ENCODE measurements at places on chromosomes 11 and 22.

DNA sequence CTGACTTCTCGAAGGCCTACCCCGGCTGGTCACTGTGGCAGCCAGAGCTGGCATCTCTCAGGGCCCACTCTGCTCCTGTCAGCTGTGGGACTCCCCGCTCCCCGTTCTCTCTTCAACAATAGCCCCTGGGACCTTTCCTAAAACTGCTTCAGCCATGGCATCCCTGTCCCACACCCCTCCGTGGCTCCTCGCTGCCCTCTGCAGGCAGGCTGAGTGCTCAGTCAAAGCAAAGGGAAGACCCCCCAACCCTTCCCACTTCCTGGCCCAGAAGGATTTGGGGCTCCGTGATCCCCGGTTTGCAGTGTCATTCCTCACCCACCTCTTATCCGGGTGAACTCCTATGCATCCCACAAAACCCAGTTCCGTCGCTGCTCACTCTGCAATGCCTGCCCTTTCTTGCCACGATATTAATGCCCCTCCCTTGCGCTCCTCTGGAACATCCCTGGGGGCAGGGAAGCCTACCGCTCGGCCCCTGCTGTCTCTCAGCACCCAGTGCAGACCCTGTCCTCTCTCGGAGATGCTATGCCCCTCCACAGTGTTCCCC is 1.6 kb upstream of the TH start:
- no peak for DNase-seq

GRCh38 chr11:47572715-47573255 is 6.0 kb downstream of the KBTBD4 start:
- no peak for DNase-seq

DNA sequence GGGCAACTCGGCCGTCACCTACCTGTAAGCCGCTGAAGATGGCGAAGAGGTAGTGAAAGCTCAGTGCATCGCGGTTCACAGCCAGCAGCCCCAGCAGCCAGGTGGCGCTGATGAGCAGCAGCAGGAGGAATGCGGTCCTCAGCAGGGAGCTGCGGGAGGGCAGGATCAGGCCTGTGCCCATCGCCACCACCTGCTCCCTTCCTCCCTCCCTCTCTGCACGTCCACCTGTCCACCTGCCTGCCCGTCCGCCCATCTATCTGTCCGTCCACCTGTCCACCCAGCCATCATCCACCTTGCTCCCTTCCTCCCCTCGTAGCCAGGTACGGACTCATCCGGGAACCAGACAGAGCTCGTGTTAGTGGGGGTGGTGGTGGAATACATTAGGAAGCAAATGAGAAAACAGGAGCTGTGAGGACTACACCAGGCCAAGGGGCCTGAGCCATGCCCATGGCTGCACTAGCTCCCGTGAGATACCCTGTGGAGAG is 32.2 kb downstream of the TRMU start:
- DNase-seq, result peak; percentile 62

GRCh38 chr11:115503083-115503885 is 931 bp downstream of the CADM1 start:
- DNase-seq, result no peak

- no peak for DNase-seq
These were observed 18.1 kb downstream of the DUSP8 start for GRCh38 chr11:1553808-1554594.

DNA sequence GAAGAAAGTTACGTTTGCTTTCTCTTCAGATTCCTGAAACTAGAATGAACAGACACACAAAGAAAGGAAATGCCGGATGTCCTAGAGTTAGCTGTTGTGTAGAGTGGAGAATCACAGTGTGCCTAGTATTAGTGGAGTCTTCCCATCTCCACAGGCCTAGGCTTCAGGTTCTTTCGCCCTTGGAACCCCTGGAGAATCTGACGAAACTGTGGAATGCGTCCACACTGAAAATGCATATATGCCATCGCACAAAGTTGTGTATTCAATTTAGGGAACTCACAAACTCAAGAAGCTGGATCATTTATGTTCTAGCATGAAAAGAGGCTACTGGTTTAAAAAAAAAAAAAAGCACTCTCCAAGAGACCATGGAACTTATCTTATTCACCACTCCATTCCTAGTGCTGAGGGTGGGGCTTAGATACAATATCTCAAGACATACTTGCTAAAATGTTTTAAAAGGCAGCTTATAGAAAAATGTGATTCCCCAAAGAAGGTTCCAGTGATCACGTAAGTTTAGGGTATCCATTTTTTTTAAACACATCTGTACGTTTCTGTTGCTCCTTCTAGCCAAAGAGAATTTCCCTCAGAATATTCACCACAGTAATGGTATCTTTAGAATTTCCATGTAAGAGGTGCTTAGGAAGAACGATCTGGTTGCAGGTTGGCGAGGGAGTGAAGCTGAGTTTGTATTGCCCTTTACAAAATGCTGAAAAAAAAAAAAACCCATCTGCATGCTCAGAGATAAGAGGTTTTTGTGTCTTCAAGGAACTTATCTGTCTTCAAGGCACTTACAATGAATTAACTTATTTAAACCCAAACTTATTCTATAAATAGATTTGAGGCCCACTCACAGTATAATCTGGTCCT is 20.0 kb downstream of the MAML2 start:
- no peak for DNase-seq

DNA sequence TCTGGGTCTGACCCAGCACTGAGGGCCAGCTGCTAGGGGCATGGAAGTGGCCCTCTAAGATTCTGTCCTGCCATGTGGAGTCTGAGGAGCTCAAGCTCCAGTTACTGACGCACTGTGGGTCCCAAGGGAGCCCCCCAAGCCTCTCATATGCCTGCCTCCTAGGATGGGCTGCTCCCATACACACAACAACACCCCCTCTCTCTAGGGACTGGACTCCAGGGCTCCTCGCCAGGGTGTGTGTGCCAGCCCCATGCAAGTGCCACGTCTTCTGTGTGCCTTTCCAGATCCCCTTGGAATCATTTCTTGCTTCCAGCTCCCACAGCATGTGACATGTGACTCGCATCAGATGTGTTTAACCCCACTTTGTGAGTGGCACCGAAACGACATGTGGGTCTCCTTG is 234.5 kb downstream of the CEP164 start:
- no peak for DNase-seq

DNA sequence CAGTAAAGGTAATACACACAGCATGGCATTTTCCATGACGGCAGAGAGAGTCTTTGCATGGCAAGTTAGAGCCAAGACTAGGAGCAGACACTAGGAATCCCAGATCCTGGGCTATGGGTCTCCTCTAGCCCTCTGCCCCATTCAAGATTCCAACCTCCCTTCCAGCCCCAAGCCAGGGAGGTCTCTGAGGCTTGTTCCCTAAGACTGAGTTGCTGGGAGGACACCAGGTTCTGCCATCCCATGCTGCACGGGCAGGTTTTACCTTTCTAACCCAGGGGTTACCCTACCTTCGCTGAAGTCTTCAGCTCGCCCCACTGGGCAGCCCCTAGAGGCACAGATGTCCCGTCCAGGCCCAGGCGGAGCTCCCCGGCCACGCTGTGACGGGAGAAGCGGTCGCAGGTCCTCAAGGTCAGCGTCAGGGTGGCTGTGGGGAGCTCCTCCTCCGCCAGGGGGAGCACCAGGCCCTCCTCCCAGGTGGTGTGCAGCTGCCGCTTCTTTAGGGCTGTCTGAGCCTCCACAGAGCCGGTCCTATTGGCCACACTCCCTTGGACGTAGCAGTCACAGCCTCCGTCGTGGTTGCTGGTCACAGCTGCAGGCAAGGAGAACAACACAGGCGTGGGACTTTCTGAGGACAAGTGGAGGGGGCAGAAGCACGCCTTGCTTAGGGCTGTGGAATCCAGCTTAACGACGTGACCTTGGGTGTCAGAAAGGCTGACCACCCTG is 33.8 kb downstream of the SYT13 start:
- peak; percentile 11 for DNase-seq

DNA sequence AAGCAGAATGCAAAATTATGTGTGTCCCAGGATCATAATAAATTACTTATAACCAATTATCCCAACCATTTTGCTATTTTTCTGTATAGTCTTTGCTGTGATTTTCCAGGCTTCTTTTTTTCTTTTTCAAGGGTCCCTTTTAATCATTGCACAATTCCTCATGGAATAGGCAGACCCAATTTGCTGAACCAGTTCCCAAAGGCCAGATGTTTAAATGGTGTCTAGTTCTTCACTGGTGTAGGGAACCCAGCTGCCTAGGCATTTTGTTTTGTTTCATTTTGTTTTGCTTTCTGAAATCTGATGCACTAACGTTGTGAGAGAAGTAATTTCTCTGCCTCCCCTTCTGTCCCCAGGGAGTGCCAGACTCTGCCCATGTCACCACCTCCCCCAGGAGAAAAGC is 60.4 kb downstream of the CHST1 start:
- no peak for DNase-seq

DNA sequence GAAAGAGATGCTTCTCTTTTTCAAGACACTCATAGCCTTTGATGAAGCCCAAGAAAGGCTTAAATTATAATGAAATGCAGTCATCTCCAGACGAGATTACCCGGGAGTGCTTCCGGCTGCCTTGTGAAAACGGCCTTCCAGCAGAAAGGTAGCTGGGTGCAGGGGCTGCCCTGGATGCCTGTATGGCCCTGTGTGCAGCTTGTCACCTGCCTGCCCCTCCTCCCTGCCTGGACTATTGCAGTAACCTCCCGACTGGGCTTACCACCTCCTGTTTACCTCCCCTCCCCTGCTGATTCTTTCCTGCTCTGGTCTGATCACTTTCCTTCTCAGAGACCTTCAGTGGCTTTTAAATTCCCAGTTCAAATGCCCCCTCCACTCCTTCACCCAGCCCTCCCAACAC is 126.4 kb upstream of the SYT13 start:
- DNase-seq, result no peak

GRCh38 chr11:3089236-3090061 is 32.2 kb upstream of the CARS1 start:
- DNase-seq, result no peak

DNA sequence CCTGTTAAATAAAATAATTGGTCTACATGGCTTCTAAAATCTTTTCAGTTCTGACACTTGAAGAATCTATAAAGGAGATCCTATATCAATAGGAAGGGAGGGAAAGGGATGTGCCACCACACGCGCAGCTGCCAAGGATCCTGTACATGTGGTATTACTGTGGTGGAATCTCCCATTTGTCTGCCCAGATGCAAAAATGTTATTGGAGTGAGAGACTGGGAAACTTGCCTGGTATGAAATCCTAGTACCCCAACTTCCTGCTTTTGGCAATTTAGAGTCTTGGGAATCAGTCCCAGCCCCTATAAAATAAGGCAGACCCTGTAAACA is 81.9 kb upstream of the PICALM start:
- DNase-seq, result no peak

DNA sequence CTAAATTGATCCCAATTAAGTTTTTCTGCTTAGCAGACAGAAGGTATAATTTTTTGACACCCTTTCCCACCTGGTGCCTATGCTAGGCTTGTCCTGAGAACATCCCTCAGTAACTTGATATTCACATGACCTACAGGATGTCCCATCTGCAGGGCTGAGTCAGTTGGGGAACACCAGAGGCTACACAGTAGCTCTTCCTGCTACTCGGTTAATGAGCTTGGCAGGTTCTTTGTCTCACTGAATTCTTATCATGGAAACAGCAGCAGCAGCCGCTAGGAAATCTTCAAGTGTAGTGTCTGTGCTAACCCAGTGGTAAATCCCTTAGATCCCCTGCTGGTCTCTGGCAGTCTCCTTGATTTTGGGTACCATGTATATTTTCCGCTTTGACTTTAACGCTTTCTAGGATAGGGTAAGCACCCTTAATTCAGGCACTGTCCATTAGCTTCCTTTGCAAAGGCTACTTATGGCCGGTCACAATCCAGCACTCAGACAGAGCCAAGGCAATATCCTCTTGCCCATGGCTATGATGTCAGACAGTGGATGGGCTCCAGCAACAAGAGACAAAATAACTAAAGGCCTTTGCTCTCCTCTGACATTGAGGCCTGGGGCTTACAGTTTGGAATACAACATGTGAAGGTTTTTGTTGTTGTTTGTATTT is 8.5 kb downstream of the MRPL16 start:
- DNase-seq, result no peak

DNA sequence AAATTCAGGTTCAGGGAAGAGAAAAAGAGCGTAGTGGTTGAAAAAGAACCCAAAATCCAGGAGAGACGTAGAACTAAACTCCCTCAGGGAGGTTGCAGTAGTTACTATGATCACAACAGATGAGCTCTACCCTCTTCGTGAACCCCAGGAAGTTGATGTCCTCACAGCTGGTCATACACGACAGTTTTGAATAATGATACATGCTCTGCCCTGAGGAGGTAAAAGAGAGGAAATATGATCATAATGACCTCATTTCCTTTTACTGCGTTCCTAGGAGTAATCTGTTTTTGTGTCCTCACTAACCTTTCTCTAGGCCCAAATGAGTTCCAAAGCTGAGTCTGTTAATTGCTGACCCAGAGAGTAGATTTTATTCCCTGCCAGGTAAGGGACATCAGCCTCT is 1.3 kb downstream of the PATE2 start:
- DNase-seq, result no peak

DNA sequence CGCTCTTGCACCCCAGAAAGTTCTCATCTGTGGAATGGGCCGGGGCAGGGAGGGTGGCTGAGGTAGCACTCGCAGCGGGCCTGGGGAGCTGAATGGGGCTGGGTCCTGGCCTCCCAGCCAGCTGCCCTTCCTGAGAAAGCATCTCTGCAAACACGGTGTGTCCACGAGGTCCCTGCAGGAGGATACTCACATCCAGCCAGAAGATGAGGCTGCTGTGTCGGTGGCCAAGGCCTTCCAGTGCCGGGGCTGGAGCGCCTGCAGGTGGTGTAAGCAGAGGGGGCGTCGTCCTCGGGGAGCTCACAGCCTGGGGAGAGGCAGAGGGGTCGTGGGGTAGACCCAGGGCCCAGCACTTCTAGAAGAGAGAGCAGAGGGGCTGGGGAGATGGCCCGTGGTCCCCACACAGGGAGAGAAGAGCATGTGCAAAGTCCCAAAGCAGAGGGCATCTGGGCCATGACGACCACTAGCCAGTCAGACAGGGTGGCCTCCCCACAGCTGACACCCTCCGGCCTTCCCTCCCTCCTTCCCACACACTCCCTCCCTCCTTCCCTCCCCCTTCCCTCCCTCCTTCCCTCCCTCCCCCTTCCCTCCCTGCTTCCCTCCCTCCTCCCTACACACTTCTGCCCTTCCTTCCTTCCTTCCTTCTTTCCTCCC is 97.9 kb downstream of the WNT7B start:
- no peak for DNase-seq

- no peak for DNase-seq
These were observed 19.8 kb downstream of the OR10D3 start for GRCh38 chr11:124202951-124203350.

- no peak for DNase-seq
These were observed 48.7 kb downstream of the LDLRAD3 start for GRCh38 chr11:35992548-35992947.

DNA sequence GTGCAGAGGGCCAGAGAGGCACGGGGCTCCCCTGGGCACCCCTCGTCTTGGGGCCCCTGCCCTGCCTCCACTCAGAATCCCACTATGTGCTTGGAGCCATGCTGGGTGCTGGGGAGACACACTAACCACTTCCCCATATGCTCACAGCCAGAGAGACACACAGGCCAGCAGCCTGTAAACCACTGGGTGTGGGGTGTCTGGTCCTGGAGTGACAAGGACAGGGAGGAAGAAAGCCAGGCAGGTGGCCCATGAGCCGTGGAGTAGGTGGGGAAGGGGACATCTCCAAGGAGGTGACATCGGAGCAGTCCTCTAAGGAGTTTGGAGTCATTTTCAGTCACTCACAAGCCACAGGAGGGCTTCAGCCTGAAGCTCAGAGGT is 58.9 kb downstream of the CDKN1C start:
- DNase-seq, result no peak
